ENCODE measurements at places on chromosomes 7 and 10.

DNA sequence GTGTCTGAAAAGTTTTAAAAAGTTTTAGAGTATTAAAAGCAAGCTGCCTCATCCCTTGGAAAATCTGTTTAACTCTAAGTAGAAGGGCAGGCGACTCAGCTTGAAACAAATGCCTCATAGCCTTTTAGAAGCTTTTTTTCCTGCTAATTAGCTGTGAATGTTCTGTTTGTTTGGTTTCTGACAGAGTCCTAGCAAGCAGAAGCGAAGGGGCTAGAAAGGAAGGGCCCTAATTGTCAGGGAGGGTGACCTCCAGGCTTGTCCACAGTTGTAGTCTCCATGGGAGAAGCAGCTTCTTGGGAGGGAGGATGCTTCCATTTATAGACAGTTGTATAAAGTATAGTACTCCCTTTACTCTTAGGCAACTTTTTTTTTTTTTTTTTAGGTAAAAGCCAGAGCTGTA lies 90.9 kb downstream of the DNAJC1 start:
- DNase-seq, result no peak

DNA sequence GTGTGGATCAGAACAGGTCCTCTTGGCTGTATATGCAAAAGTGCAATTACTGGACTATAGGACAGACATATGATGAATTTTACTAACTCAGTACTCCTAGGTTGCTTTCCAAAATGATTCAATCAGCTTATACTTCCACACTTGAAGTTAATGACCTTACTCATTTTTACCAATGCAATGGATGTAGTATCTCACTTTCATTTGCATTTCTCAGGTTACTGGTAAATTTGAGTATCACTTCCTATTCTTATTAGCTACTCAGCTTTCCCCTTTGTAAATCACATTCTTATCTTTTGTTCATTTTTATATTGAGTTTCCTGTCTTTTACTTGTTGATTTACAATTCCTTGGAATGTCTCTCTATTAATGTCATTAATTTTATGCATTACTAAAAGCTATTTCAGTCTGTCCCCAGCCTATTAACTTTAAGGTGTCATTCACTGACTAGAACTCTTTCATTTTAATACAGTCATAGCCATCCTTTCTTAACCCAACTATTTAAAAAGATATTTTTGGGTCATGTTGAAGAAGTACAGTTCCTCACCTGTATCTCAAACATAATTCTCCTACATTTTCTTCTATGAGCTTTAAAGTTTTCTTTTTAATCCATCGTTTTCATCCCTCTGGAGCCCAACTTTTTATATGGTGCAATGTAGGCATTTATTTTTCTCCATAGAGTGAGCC lies 88.6 kb downstream of the VIM start:
- no peak for DNase-seq

DNA sequence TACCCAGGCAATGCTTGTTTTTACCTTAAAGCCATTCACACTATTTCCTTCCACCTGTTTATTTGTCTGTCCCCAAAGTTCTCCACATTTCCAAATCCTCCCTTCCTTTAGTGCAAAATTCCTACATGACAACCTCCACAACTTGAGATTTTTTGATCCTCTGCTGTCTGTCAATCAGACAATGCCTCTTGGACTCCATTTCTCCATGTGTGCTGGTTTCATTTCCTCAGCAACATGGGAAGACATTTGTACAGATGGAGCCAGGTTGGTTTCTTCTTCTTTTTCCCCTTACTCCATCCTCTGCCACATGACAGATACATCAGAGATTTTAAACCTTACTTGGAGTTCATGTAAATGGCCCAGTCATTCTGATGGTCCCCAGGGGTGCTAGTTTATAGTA lies 19.1 kb upstream of the GIMAP2 start:
- DNase-seq, result no peak

GRCh38 chr10:3764626-3765112 lies 20.3 kb downstream of the KLF6 start:
- no peak for DNase-seq

GRCh38 chr7:101746314-101746713 lies 71.1 kb upstream of the CUX1 start:
- no peak for DNase-seq

GRCh38 chr10:102492983-102493382 lies 9.5 kb downstream of the ACTR1A start:
- no peak for DNase-seq

GRCh38 chr7:132035517-132036362 lies 479.3 kb upstream of the PODXL start:
- DNase-seq, result no peak

DNA sequence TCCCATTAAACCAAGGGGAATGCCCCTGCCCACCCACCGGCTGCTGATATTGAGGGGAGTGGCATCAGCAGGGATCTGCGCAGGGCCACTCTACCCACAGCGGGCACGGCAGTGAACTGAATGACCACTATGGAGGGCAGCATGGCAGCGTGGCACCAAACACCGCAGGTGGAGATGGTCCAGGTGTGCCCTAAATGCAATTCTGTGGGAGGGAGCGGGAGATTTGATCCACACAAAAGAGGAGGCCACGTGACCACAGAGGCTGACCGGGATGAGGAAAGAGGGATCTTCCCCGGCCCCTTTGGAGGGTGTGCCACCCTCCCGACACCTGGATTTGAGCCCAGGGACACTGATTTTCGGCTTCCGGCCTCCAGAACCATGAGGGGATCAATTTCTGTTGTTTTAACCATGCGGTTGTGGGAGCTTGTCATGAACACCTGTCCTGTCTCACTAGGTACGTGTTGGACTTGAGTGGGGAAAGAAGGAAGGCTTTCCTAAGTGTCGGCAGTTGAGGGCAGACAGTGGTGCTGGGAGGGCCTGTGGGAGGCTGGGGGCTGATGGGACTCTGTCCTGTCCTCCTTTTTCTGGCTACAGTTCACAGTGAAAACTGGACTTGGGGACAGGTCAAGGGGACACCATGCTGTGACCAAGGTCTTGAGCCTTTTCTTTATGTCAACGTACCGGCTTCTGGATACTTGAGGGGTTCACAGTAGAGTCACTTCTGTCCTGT lies 66.1 kb downstream of the CFAP46 start:
- no peak for DNase-seq

GRCh38 chr7:130420943-130421578 lies 19.8 kb downstream of the CEP41 start:
- no peak for DNase-seq

DNA sequence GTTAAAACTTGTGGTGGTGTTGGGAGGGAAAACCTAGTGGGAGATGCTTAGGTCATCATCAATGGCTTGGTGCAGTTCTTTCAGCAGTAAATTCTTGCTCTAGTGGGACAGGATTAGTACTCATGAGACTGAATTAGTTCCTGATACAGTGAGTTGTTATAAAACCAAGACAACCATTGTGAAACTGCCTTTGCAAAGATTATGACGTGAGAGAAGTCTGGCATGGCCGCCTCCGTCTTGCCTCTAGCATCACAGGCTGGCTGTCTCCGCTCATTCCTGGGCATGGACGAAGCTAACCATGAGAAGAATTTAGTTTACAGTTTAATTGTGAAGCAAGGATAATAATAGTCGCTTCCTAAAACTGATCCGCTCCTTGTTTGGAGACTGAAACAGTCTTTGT lies 186.4 kb downstream of the KIF20B start:
- DNase-seq, result no peak

DNA sequence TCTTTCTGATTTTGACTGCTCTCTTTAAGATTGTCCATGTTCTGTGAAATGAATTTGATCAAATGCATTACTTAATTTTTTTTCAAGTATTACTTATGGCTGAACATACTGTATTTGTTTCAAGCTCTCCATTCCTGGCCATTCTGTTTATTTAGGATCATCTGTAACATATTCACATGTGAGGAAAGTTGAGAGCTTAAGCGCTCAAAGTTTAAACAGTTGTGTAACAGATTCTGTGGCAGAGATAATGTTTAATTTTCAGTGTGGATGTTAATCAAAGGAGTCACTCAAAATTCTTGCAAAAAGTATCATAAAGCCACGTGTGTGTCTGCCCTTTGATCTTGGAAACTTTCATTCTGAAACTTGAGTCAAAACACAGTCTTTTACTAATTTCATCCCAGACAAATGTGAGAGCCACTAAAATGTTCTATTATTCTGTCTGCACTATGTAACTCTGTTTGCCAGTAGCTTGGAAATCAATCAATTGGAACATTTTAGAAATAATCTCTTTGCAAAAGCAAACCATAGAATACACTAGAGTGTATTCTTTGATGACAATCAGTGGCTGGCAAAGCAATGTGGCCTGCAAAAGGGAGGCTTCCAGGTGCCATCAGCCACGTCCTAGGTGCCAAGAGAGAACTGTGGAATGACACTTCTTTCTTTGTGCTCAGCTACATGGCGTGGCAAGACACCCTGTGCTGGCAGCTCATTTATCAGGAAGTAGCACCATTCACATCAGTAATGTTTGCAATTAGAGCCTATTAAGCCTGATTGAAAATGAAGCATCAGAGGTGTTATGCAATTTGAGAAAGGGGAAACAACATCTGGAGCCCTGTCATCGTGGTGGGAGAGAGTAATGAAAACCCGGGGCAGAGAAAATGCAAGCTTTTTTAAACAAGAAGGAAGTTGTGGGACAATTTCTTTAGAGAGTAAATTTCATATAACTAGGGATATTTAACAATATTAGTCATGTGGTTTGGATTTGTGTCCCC lies 40.9 kb downstream of the ARL5B start:
- no peak for DNase-seq

GRCh38 chr10:122730238-122730637 lies 30.6 kb upstream of the C10orf120 start:
- no peak for DNase-seq

- no peak for DNase-seq
Observed at GRCh38 chr7:73769481-73770001, 529 bp downstream of the CLDN3 start.

DNA sequence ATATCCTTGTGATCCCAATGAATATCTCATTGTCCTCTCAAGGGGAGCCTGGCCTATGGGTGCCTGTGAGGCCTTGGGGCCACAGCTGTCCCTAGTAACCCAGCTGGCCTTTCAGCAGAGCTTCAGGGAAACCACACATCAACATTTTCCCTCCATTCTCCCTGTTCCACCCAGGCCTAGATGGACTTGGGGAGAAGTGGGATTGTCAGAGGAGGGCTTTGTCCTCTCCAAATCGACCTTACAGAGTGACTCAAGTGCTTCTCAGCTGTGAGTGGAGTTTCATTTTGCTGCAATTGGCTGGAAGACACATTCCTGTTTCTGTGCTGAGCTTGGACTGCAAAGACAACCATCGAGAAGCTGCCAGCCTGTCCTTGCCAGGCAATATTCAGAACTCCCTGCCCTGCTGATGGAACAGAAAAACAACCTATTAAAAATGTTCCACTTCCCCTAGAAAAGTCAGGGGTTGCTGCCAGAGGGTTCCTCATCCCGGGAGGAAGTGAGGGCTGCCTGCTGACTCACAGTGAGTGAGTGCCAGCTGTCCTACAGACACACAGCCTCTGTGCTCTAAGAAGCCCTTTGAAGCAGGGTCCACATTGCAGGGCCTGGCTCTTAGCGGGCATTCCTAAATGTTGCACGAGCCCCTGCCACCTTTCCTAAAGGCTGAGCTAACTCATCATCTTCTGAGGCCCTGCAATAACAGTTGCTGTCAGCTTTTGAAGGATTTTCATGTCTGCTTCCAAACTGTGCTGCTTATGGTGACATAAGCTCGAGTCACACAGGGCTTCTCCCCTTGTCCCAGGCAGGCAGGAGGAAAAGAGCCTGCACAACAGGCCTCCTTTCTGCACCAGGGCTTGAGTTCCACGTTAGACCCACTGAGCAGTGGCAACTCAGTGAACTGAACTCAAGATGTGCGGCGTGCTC lies 20.5 kb downstream of the STRA8 start:
- DNase-seq, result no peak

GRCh38 chr7:2511769-2512168 lies 7.8 kb upstream of the LFNG start:
- DNase-seq, result no peak

DNA sequence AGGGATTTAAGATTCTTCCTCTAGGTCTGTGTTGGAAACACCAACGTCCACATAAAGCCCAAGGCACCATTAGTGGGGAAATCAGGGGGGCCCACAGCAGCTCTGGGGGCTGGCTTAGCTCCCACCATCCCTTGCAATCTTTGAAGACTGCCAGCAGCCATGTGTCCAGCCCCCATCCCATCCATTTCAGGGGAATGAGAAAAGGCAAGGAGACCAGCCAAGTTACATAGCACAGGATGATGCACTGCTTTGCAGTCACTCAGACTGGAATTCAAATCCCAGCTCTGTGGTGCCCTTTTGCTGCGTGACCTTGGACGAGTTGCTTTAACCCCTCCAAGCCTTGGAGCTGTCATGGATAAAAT lies 108.9 kb upstream of the ZMIZ1 start:
- DNase-seq, result no peak

DNA sequence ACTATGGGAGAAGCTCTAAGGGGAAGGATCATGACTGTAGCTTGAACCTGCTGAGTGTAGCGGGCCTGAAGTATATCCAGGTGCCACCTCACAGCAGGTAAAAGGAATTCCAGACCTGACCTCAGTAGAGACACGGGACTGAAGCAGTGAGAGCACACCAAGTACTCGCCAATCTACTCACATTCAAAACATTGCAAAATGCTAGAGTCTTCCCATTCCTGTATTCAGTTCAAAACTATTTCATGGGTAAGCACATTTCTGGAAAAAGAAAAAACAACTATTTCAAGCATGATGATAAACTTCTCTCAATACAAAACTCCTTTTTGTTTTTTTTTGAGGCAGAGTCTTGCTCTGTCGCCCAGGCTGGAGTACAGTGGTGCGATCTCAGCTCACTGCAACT lies 121.9 kb upstream of the AUTS2 start:
- no peak for DNase-seq

DNA sequence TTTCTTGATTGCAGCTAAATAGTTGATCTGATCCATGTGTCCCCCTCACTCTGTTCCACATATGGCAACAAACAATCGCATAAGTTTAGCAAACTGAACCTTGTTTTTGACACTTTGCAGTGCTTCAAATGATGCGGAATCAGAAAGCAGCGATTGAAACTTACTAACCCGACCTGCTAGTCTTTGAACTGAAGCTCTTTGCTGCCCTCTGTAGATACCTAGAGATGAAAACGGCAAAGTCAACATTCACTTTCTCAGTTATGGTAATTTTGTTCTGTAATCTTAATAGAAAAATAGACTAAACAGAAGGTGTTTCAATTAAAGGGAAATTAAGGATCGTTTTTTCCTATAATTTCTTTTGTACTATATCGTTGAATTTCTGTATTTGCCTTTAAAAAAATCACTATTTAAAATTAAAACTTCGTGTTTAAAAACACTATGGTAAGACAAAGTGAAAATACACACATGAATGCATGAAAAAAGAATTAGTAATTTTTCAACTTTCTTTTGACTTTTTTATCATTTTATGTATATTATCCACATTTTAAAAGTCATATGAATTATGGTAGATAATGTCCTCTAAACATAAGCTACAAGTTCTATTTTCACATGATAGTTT lies 276.5 kb downstream of the MAGI2 start:
- no peak for DNase-seq

GRCh38 chr7:144528536-144529045 lies 125.1 kb upstream of the NOBOX start:
- no peak for DNase-seq

All from stimulated activated CD8-positive, alpha-beta memory T cell treated with anti-CD3 and anti-CD28 coated beads, Interleukin-4, amount 100 ng/mL, for 1 hour (primary cell).